Activated T-helper 2 cell treated with anti-CD3 and anti-CD28 coated beads, Interferon-gamma antibody, Interleukin-2, Interleukin-4, amounts not matched to agents 10 μg/mL and 5 μg/mL and 100 μg/mL, durations not matched to agents 14 hours and 24 hours and 36 hours (primary cell): ENCODE measurements at places on chromosomes 6 and 20.

DNA sequence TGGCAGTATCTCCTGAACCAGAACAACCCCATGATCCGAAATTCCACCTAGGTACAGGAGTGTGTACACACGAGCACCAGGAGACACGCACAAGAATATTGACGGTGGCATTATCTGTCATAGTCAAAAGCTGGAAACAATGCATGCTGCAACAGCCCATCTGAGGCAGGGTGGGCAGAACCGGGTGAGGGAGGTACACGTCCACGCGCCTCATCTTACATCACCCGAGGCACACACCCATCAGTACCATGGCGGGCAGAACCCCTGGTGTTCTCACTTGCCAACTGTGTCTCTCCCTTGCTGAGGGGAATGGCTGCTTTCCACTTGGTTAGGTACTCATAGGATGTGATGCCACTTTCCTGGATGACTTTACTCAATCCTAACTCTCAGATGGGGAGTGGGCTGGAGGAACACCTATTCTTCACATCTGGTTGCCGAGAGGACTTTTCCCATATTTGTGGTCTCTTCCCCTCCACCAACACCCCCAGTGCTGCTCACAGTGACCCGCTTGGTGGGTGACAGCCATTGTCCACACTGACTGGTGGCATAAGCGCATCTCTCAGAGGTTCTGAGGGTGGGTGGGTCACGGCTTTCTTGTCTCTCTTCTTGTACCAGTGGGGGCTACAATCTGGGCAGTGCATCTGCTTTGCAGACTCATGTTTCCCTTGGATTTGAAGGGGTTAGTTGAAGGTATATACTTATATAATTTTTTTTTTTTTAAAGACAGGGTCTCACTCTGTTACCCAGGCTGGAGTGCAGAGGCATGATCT is 13.5 kb downstream of the PPP1R3G start:
- H3K4me3 ChIP-seq, result no peak overlapping the region
- H3K36me3 ChIP-seq, result no peaks in the 10 kb centered on the region

DNA sequence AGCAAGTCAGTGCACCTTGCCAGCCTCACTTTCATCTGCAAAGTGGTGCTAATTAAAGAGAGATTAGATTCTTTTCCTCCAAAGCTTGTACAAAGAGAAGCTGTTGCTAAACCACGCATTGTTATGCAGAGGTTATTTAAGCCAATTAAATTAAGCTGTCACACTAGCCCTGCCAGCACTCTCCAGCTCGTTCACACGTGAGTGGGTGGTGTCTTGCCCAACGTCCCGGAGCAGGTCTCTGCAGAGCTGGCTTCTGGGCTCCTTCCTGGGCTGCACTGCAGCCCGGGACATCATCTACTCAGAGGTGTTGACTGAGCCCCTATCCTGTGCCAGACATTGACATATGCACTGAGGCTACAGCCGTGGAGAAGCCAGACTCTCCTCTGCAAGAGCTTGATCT is 401.6 kb upstream of the SULF2 start:
- no peak overlapping the region for H3K4me3 ChIP-seq
- H3K27ac ChIP-seq, result no peak overlapping the region
- no peaks in the 10 kb centered on the region for H3K4me1 ChIP-seq

- no peaks in the 10 kb centered on the region for H3K27me3 ChIP-seq
- H3K27ac ChIP-seq, result peak overlapping the region; percentile 12
- H3K36me3 ChIP-seq, result peaks cover 31% of the 10 kb centered on the region
- H3K4me1 ChIP-seq, result peaks cover 13% of the 10 kb centered on the region
- no peak overlapping the region for H3K4me3 ChIP-seq
Observed at GRCh38 chr6:37324131-37325033, 29.4 kb upstream of the RNF8 start.

GRCh38 chr6:145051661-145052060 is 683.7 kb downstream of the EPM2A start:
- H3K4me1 ChIP-seq, result peaks cover 3% of the 10 kb centered on the region
- H3K36me3 ChIP-seq, result no peaks in the 10 kb centered on the region

DNA sequence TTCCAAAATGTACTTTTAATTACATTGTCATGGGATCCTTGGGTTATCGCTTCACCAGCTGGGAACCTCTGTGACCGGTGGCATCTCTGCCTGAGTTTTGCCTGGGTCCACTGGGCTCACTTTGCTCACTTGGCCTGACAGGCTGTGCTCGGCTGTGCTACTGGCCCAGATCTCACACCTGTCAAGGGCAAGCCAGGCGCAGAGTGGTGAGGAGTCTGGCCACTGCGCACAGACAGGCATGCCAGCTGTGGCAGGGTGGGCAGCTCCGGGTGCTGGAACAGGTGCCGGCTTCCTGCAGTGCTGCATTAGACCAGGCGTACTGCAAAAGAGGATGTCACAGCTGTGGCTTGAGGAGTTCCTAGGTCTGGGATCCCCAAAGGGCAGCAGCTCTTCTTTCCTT is 489.8 kb downstream of the TENT5A start:
- H3K4me3 ChIP-seq, result no peak overlapping the region
- H3K36me3 ChIP-seq, result no peaks in the 10 kb centered on the region
- no peaks in the 10 kb centered on the region for H3K27me3 ChIP-seq
- H3K4me1 ChIP-seq, result no peaks in the 10 kb centered on the region
- no peak for DNase-seq

GRCh38 chr6:118992186-118992795 is 57.3 kb upstream of the MCM9 start:
- no peak for DNase-seq
- no peaks in the 10 kb centered on the region for H3K27me3 ChIP-seq
- H3K4me3 ChIP-seq, result no peak overlapping the region
- H3K36me3 ChIP-seq, result no peaks in the 10 kb centered on the region

DNA sequence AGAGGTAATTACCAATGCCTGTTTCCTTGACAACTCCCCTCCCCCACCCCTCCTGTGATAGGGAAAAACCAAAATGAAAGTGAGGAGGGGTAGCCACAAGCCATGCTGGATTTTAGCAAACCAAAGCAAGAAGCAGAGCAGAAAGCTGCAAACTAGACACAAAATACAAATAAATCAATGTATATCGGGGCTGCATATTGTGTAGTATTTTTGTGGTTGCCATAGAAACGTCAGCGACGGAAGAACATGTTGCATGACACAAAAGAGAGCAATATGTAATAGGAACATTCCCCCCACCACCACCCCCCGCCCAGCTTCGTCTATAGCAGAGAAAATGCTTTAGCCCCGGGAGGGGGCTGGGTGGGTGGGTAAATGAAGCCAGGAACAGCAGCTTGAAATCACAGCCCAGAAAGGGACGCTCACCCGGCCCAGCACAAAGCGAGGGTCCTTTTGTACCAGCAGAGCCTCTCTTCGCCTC is 548 bp downstream of the AGPAT4 start:
- peaks cover 10% of the 10 kb centered on the region for H3K27me3 ChIP-seq
- H3K27ac ChIP-seq, result peak overlapping the region; percentile 94
- peaks cover 32% of the 10 kb centered on the region for H3K4me1 ChIP-seq
- H3K4me3 ChIP-seq, result peak overlapping the region; percentile 90

DNA sequence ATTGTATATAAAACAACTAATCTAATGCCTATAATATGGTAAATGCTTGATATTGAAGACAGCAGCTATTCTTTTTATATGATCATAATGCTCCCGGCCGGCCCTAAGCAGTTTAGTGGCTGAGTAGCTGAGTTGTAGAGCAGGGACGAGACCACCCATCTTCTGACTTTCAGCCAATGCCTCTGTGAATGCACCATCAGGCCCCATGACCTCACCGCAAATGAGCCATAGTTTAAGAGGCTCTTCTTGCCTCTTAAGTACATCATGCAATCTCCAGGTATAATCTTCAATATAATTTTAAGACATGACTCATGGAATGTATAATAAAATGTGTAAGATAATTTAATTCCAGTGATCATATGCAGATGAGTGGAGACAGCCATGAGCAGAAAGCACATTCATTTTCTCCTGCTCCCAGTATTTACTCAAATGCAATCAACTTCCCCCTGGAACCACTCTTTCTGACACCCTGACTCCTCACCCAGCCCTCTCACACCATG is 78.9 kb upstream of the SNX9 start:
- peaks cover 22% of the 10 kb centered on the region for H3K27me3 ChIP-seq
- H3K27ac ChIP-seq, result no peak overlapping the region
- DNase-seq, result no peak
- H3K36me3 ChIP-seq, result no peaks in the 10 kb centered on the region

GRCh38 chr6:44049989-44050871 is 77.0 kb downstream of the MRPL14 start:
- H3K36me3 ChIP-seq, result no peaks in the 10 kb centered on the region
- no peaks in the 10 kb centered on the region for H3K27me3 ChIP-seq

- H3K27me3 ChIP-seq, result no peaks in the 10 kb centered on the region
- no peak for DNase-seq
- no peak overlapping the region for H3K27ac ChIP-seq
- H3K4me1 ChIP-seq, result no peaks in the 10 kb centered on the region
Observed at GRCh38 chr6:22636452-22636851, 67.1 kb downstream of the HDGFL1 start.

GRCh38 chr6:75157336-75157735 is 48.5 kb downstream of the COL12A1 start:
- no peaks in the 10 kb centered on the region for H3K27me3 ChIP-seq
- no peak for DNase-seq
- no peak overlapping the region for H3K4me3 ChIP-seq
- no peaks in the 10 kb centered on the region for H3K4me1 ChIP-seq

DNA sequence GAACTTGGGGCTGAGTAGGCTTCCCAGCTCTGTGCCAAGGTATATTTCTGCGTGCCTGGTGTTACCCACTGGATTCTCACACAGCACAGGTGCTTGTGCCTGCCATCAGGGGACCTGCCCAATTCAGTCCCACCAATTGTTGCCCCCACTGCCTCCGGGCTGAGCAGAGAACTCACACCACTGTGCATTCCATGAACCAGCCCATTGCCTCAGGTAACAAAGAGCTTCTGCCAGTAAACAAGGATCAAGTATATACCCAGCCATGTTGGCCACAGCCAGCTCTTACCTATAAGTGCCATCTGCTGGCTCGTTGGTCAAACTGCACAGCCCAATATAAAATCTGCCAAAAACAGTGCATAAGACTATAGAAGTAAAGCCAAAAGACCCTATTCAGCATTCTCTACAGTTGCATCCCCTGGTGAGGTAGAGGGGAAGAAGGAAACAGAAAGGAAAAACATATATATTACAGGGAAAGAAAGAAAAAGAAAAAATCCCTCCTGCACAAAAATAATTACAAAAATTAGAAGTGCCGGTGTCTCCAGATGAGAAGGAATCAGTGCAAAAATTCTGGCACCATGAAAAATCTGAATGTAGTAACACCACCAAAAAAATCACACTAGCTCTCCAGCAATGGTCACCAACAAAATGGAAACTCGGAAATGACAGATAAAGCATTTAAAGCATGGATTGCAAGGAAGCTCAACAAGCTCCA is 241.4 kb downstream of the IBTK start:
- H3K27me3 ChIP-seq, result no peaks in the 10 kb centered on the region
- no peak overlapping the region for H3K27ac ChIP-seq
- DNase-seq, result no peak
- no peaks in the 10 kb centered on the region for H3K4me1 ChIP-seq
- no peaks in the 10 kb centered on the region for H3K36me3 ChIP-seq

DNA sequence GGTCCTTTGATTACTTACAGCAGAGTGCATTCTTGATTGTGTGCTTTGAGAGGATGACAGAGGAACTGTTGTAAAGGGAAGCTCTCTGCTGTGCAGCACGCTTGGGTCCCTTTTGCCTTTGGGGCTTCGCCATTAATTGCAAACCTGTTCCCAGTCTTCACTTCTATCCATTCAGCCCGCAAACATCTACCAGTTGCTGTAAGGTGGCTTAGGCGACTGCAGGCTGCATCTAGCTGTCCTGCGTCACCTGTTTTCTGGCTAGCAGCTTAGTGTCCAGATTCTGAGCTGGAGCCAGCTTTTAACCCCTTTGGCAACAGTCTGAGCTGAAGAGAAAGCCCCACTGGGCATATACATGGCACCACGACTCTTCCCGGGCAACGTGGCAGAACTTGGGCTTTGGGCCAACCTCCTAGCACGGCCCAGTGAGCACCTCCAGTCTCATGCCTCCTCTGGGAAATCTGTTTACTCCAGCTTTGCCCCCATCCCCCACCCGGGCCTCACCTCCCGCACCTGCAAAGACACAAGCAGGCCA is 2.5 kb upstream of the FASTKD5 start:
- DNase-seq, result no peak
- H3K27me3 ChIP-seq, result no peaks in the 10 kb centered on the region
- no peak overlapping the region for H3K27ac ChIP-seq
- H3K36me3 ChIP-seq, result peaks cover 7% of the 10 kb centered on the region
- peaks cover 14% of the 10 kb centered on the region for H3K4me1 ChIP-seq
- no peak overlapping the region for H3K4me3 ChIP-seq

DNA sequence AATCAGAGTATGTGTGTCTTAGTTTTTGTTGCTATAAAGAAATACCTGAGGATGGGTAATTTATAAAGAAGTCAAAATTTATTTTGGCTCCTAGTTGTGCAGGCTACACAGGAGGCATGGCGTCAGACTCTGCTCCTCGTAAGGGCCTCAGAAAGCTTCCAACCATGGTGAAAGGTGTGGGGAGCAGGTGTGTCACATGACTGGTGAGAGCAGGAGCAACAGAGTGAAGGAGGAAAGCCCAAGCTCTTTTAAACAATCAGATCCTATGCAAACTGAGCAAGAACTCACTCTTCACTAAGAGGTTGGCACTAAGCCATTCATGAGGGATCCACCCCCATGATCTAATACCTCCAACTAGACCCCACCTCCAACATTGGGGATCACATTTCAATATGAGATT is 1524.3 kb downstream of the HACE1 start:
- no peaks in the 10 kb centered on the region for H3K36me3 ChIP-seq
- DNase-seq, result no peak
- no peaks in the 10 kb centered on the region for H3K27me3 ChIP-seq
- H3K4me3 ChIP-seq, result no peak overlapping the region
- H3K4me1 ChIP-seq, result no peaks in the 10 kb centered on the region

- H3K4me1 ChIP-seq, result peaks cover 48% of the 10 kb centered on the region
- H3K27me3 ChIP-seq, result no peaks in the 10 kb centered on the region
- peak; percentile 39 for DNase-seq
- H3K27ac ChIP-seq, result peak overlapping the region; percentile 97
- peaks cover 7% of the 10 kb centered on the region for H3K36me3 ChIP-seq
Observed at GRCh38 chr6:37502703-37503291, 3.1 kb upstream of the CCDC167 start.

DNA sequence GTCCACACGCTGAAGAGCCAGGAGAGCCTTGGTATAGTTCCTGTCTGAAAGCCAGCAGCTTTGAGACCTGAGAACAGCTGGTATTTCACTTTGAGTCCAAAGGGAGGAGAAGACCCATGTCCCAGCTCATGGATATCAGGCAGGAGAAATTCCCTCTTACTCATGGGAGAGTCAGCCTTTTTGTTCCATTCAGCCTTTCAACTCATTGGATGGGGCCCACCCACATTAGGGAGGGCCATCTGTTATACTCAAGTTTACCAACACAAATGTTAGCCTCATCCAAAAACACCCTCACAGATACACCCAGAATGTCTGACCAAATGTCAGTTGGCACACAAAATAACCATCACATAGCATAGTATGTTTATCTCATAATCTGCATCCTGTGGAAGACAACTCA is 80.1 kb downstream of the GMDS start:
- peaks cover 1% of the 10 kb centered on the region for H3K27me3 ChIP-seq
- H3K4me1 ChIP-seq, result peaks cover 21% of the 10 kb centered on the region
- H3K4me3 ChIP-seq, result no peak overlapping the region
- H3K36me3 ChIP-seq, result no peaks in the 10 kb centered on the region
- H3K27ac ChIP-seq, result no peak overlapping the region

- no peak overlapping the region for H3K27ac ChIP-seq
- DNase-seq, result no peak
- H3K4me1 ChIP-seq, result no peaks in the 10 kb centered on the region
- H3K36me3 ChIP-seq, result no peaks in the 10 kb centered on the region
- no peak overlapping the region for H3K4me3 ChIP-seq
Observed at GRCh38 chr6:6436946-6437345, 116.5 kb upstream of the F13A1 start.
